ENCODE measurements at places on chromosomes 2 and 18. TPM values are rescaled to one million over a fixed set of nuclear protein-coding genes. Genes with fewer than 3 reads are reported as not detected.

ROCK1 gene
- total RNA-seq, result 36.4 TPM

GALNT3 gene
- 3.1 TPM for total RNA-seq

CNGA3 gene
- total RNA-seq, result 0.84 TPM

C2orf72 gene
- 3.3 TPM for total RNA-seq

IHH gene
- not detected for total RNA-seq

SNORC gene
- 3.0 TPM for total RNA-seq

CDK15 gene
- not detected for total RNA-seq

HES6 gene
- total RNA-seq, result 152 TPM

DNA sequence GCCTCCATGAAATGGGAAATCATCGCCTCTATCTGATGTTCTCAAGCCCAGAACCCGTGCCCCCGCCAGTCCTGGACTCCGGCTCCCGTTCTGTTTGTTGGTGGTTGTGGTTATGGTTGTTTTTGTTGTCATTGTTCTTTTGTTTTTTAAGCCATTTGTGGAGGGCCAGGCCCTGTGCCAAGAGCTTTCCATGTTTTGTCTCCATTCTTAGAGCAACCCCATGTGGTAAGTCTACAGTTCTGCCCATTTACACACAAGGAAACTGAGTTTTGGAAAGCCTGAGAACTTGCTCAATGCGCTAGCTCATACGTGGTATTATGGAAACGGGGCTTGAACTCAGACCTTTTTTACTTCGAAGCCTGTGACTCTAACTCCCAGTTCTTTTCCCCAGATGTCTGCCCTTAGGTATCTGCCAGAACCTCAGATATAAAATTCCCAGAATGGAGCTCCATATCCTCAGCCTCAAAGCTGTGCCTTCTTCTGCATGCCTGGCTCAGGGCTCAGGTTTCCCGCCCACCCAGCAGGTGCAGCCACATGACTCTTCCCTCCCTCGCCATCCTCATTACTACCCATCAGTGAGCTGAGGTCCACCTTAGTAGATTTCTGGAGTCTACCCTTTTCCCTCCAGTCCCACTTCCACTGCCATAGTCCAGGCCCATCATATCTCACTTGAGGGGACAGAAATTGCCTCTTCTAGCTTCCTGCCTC lies 194.1 kb downstream of the KLHL29 start:
- no peak for DNase-seq

DNA sequence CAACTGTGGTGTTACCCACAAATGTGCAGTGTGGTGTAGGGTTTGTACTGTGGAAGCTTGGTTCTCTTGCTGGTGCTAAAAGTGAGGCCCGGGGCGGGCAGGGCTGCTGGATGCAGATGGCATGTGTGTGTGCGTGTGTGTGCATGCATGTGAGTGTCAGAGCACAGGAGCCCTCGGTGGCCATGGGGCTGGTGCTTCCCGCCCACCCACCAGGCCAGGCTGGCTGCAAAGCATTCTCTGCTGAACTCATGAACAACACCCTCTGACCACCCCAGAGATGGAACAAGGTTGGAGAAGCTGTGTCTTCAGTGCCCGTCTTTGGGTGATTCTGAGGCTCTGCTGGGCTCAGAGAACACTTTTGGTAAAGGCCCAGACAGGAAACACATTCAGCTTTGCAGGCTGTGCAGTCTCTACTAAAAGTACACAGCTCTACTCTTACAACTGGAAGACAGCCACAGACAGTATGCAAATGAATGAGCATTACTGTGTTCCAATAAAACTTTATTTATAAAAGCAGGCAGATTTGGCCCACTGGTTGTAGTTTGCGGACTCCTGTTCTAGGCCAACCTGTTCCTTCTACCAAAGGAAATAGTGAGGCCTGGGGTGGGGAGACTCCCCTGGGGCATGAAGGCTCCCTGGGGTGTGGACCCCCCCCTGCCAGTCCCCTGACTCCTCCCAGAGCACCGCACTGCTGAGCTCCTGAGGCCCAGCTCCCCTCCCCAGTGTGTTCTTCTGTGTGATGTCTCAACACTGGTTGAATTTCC lies 225.3 kb upstream of the HDAC4 start:
- no peak for DNase-seq

DNA sequence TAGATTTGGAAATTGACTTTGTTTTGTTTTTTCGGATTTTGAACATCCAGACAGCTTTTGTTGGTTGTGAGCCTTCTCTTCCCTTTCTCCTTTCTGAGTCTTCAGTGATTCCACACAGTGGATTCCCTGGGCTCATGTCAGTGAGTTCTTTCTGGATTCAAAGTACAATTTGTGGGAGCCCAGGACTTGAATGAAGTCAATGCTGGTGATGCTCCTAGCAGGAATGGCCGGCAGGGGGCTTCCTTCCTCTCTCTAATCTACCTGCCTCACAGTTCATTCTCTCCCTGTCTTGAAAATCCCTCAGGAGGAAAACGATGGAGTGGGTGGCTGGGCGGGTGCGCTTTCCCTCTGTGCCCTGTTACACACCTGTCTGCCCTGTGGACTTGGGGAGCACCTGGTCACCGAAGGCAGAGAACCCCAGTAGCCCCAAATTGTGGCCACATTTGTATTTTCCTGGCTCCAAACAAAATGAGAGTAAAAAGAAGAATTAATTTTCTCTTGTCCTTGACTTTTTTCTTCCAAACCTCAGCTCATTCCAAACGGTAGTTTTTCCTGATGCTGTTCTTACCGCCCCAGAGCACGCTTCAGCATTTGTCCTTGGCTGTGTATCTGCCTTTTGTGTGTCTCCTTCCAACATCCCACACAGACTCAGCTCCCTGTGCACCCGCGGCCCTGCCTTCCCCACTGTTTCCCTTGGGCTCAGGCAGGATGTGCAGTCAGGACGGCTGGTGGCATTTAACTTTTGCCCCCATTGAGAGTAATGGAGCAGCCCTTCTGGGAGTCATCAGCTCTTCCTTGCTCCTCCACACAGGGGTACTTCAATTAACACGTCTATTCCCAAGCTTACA lies 86.6 kb downstream of the MARCO start:
- DNase-seq, result peak; percentile 25

DNA sequence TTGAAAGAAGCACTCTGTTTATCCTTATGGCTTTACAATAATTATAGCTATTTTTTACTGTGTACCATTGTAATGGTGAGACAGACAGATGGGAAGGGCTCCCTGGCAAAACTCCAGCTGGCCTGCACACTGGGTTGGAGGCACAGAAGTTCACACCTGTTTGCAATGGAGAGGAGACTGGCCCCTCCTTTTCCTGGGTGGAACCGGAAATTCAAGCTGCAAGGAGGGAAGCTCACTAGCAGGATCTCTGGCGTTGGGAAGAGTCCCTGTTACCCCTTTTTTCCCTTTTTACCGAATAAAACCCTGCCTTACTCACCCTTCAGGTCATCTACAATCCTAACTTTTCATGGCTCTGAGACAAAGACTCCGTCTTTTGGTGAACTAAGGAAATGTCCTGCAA lies 100.3 kb upstream of the TFPI start:
- no peak for DNase-seq

- no peak for DNase-seq
These were observed 91.7 kb downstream of the INHBB start for GRCh38 chr2:120437604-120438000.

DNA sequence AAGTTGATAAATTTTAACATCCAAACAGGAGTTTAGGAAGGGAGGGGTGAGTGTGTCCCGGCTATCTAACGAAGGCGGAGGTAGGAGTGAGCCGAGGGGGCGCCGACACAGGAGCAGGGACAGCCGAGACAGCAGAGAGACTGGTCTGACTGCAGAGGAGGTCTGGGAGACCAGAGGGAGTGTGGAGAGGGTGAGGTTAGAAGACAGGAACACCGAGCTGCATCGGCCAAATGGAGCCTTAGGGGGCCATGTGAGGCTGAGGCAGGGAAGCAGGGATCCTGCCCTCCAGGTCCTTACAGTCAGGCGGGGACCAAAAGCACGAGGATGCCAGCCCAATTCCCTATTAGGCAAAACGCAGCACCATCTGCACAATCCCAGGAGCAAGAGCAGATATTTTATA lies 67.0 kb downstream of the SFXN5 start:
- DNase-seq, result no peak

GRCh38 chr2:74304332-74305148 lies 38.7 kb downstream of the SLC4A5 start:
- no peak for DNase-seq

GRCh38 chr2:212416086-212416485 lies 122.5 kb downstream of the ERBB4 start:
- DNase-seq, result no peak

GRCh38 chr2:60984720-60985119 lies 32.8 kb upstream of the PEX13 start:
- no peak for DNase-seq

DNA sequence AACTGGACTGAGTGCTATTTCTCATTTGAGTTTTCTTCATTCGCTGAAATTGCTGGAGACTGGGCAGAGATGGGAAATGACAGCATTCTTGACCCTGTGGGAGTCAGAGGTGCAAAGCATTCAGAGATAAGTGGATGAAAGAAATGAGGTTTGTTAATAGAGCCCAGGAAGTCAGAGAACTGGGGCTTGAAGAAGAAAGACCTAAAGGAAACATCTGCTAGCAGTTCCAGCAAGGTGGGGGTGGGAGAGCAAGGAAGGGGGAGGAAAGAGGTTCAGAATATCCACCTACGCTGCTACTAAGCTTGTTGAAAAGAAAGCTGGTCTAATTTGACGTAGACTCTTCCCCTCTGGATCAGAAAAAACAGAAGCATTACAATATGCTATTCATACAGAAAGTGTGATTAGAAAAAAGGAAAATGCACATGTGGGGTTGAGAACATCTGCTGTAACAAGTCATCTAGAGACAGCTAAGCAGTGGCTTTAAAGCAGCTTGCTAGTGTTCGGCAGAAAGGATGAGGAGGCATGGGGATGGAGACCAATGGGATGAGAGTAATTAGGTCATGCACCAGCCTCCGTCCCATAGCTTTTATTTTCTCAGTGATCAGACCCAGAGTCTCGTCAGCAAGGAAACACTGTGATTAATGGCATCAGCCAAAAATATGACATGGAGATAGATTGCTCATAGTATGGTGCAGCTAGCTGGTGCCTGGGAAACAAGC lies 29.7 kb downstream of the NAB1 start:
- DNase-seq, result no peak

- DNase-seq, result no peak
These were observed 92.9 kb upstream of the ALKAL2 start for GRCh38 chr2:380772-381171.

DNA sequence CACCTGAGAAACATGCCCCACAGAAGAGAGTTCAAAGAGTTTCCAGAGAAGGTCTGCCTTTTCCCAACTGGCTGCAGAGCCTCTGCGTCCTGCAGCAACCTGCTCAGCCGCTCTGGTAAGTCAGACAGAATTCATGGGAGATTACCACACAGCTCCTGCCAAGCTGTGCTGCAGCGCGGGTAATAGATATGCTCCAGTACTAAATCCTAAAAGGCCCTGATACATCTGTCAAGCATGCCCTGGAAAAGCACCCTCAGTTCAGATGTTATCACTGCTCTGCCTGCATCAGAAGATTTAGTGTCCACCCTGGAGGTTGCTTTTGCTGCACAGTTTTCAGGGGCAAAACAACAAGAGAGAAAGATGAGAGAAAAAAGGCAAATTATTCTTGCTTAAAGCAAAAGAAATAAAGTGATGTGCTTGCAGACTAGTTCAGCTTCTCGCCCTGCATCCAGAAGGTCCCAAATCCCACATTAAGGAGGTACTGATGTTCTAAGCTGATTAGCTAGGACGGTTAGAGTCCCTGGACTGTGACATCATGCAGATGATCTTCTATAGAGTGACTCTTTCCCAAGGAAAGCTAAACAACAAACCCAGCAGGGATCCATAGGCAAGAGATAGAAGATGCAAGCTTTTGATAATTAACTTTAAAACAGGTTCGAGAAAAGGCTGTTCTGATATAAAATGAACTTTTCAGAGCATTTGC lies 488.6 kb downstream of the BCL11A start:
- no peak for DNase-seq

- no peak for DNase-seq
These were observed 267.1 kb downstream of the CYRIA start for GRCh38 chr2:16398486-16399043.

GRCh38 chr2:134169788-134170187 lies 84.1 kb upstream of the MGAT5 start:
- no peak for DNase-seq

GRCh38 chr18:62767321-62767720 lies 52.0 kb downstream of the PHLPP1 start:
- DNase-seq, result no peak

DNA sequence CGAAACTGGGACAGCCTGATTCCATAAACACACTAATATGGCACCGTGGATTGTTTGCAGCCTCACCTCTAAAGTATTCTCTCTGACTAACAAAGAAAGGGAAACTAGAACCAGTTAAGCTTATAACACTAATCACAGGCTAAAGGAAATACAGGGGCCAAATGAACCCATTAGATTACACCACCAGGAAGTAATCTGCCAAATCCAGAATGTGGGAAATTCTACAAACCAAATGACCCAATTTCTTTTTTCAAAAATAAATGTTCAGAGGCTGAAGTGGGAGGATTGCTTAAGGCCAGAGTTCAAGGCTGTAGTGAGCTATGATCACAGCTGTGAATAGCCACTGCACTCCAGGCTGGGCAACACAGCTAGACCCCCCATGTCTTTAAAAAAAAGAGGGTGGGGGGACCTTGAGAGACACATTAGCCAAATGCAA lies 1.5 kb upstream of the MPPE1 start:
- no peak for DNase-seq

- no peak for DNase-seq
These were observed 42.6 kb upstream of the TMEM247 start for GRCh38 chr2:46436800-46437199.

DNA sequence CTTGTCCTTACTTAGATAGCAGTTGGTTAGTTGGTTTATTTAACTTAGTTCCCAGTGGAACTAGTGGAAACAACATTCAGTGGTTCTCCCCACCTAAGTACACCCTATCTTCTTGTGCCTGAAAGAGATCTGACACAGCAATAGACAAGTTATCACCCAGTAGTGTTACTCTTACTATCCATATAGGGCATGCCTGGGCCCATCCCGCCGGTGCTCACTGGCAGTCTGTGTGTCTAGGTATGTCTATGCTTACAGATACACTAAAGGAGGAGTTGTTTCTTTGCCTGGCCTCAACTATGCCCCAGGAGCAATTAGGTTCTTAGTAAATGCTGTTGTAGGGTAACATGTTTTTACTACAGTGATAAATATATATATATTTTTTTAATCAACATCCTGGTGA lies 12.0 kb upstream of the NRP2 start:
- DNase-seq, result no peak

- DNase-seq, result no peak
These were observed 71.4 kb upstream of the TMEM247 start for GRCh38 chr2:46407852-46408455.

DNA sequence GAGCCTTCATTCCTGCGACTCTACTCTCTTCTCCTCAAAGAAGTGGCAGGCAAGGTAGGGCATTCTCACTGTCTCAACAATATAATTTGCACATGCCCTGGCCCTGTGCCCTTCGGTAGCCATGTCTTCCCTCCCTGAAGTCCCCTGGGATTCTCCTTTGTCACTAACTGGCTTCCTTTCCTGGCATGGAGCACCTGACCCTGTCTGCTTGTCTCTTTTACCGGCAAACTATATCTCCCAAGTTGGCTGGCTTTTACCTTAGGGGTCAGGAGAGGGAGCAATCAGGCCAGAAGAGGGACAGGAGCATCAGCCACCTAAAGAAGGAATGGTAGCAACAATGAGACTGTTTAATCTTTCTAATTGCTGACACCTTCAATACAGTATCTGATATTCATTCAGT lies 51.9 kb upstream of the RMDN2 start:
- DNase-seq, result no peak

- no peak for DNase-seq
These were observed 13.0 kb downstream of the SCYGR4 start for GRCh38 chr2:227630322-227630721.

GRCh38 chr2:67701011-67701410 lies 303.9 kb downstream of the ETAA1 start:
- DNase-seq, result no peak

GRCh38 chr2:136916131-136916530 lies 150.8 kb downstream of the THSD7B start:
- no peak for DNase-seq
